Spinal cord (tissue), 10 donors: ENCODE measurements at places on chromosomes 12 and 14. TPM values are rescaled to one million over a fixed set of nuclear protein-coding genes. Genes with fewer than 3 reads are reported as not detected.

The RNASE3 gene
- 0.55 TPM for total RNA-seq

The MYBPC1 gene
- total RNA-seq: 13.8 TPM

The SIRT4 gene
- total RNA-seq: 5.1 TPM

The FGF6 gene
- total RNA-seq: not detected

The BBS10 gene
- total RNA-seq: 24.5 TPM

The RPGRIP1 gene
- total RNA-seq: 0.50 TPM

The PPM1H gene
- total RNA-seq: 29.8 TPM

The POTEM gene
- total RNA-seq: not detected

The ADGRD1 gene
- 13.9 TPM for total RNA-seq

The TSPAN19 gene
- total RNA-seq: 0.66 TPM

DNA sequence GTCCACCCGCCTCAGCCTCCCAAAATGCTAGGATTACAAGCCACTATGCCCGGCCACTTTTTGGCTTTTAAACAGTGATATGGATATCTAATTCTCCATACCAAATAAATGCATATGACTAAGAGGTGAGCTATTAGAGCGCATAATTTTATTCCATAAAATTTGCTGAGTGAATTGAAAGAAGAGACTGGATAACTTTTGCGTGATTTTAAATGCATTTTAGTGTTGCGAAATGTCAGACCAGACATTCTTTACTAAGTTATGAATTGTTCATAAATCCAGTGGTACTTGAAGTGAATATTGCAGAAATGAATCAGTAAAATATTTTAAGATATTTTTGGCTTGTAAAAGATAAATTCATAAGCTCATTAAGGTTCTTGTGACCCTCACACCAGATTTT lies 50.9 kb upstream of the DIP2B start:
- no peak overlapping the region for H3K27ac ChIP-seq
- no peak overlapping the region for H3K4me3 ChIP-seq
- H3K27me3 ChIP-seq: no peaks in the 10 kb centered on the region
- H3K36me3 ChIP-seq: peaks cover 5% of the 10 kb centered on the region
- H3K4me1 ChIP-seq: no peaks in the 10 kb centered on the region
- DNase-seq: no peak

GRCh38 chr12:111775205-111776193 lies 8.8 kb downstream of the ALDH2 start:
- DNase-seq: no peak
- H3K27me3 ChIP-seq: no peaks in the 10 kb centered on the region
- H3K4me1 ChIP-seq: peaks cover 27% of the 10 kb centered on the region
- H3K4me3 ChIP-seq: no peak overlapping the region

DNA sequence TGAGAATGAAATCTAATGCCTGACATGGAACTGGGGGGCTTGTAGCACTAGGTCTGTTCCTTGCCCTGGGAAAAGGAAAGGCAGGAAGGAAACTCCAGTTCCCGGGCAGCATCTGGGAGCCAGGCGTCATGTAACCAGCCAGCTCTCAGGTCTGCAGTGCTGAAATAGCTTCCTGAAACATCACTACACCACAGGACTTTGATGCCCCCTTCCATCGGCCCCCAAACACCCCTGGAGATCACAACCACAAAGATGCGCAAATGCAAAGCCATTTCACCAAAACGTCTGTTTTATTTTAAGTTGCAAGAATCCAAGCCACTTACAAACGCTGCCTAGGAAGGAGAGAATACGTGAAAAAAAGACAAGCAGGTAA lies 40.9 kb downstream of the KCTD10 start:
- H3K4me1 ChIP-seq: no peaks in the 10 kb centered on the region
- H3K27ac ChIP-seq: no peak overlapping the region
- DNase-seq: no peak
- no peaks in the 10 kb centered on the region for H3K27me3 ChIP-seq
- H3K4me3 ChIP-seq: no peak overlapping the region
- no peaks in the 10 kb centered on the region for H3K36me3 ChIP-seq

DNA sequence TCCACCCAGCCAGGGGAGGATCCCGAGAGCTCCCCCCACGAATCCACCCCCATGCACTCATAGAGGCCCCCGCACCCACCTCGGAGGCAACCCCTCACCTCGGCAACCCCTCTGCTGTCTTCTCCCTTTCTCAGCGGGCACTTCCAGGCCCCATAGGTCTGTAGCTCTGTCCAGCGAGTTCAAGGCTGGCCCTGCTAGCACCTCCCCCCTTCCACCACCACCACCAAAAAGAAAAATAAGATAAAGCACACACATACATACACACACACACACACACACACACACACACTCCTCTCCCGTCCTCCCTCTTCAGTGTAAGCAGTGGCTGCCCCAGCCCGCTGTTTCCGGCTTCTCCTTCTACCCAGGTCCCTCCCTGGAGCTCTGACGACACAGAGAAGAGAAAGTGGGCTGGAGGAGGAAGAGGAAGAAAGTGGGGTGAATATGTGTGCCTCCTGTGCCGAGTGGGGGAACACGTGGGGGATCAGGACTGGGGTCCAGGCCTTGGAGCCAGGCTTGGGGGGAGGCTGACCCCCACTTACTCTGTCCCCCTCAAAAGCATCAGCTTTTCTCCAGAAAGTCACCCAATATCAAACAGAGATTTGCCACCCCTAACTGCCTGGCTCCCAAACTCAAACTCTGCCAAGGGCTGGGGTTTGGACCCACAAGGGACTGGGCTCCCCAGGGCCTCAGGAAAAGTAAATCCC lies at the start of gene STAT6:
Gene STAT6 (minus strand): TSS at position 332 of the 704 bp plus-strand sequence. CDS start 3,084 bp downstream, outside the sequence.
- H3K4me3 ChIP-seq: peak within 1 kb of the TSS; percentile 51
- H3K36me3 ChIP-seq: no peaks in the 10 kb centered on the region
- no peak for DNase-seq
- no peaks in the 10 kb centered on the region for H3K27me3 ChIP-seq
- H3K4me1 ChIP-seq: peaks cover 27% of the 10 kb centered on the region
- H3K27ac ChIP-seq: peak within 1 kb of the TSS; percentile 98

GRCh38 chr12:125983784-125984500 lies 918.7 kb downstream of the AACS start:
- no peaks in the 10 kb centered on the region for H3K27me3 ChIP-seq
- H3K4me1 ChIP-seq: peaks cover 19% of the 10 kb centered on the region
- DNase-seq: no peak
- peak overlapping the region; percentile 76 for H3K4me3 ChIP-seq
- no peaks in the 10 kb centered on the region for H3K36me3 ChIP-seq
- H3K27ac ChIP-seq: peak overlapping the region; percentile 68

DNA sequence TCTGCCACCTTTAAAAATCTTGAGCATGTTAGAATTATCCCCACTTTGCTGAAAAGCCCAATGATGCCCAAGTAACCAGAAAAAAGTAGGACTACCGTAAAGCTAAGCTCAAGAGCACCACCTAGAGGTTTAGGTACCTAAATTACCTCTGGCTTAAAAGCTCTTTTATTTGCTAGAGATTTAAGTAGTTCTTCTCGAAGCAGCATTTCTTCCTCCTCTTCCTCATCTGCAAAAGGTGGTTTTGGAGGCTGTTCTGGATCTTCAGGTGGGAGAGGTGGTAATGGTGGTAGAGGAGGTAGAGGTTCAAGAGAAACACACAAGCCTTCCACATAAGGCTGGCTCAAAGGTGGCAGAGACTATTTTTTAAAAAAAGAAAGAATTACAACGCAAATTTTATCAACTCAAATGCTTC lies 26.9 kb downstream of the ZFC3H1 start:
- H3K27me3 ChIP-seq: no peaks in the 10 kb centered on the region
- H3K4me3 ChIP-seq: no peak overlapping the region
- no peak overlapping the region for H3K27ac ChIP-seq
- peak; percentile 21 for DNase-seq
- no peaks in the 10 kb centered on the region for H3K4me1 ChIP-seq

DNA sequence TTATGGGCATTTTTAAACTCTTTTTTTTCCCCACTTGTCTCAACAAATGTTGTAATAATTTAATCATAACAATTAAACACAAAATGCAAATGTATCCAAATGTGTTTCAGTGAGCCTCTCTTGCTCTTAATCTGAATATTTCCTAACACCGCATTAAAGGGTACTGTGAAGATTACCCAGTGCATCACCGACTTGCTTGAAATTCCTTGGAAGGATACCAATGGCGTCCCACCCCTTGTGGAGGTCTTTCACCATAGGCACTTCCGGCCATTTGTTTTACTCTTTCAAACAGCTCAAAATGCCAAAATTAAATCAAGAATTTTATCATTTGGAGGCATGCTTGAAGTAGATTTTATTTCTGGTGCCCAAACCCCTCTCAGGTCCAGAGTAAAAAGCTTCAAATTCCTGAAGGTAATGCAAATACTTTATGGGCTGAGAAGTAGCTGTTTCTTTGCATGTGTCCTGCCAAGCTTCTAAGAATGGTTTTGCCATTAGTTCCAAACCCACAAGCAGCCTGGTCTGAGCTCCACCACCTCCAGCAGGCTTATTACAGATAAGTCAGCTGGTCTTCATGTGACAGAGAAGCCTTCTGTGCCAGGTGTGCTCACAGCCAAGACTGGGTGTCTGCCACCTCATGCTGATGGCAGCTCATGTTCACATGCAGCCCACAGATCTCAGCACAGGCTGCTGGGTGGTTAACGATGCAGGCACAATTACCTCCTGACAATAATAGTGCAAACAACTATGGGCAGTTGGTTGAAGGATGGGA lies 16.4 kb upstream of the NUDT4 start:
- no peaks in the 10 kb centered on the region for H3K27me3 ChIP-seq
- DNase-seq: peak; percentile 84
- H3K27ac ChIP-seq: no peak overlapping the region
- no peaks in the 10 kb centered on the region for H3K4me1 ChIP-seq

DNA sequence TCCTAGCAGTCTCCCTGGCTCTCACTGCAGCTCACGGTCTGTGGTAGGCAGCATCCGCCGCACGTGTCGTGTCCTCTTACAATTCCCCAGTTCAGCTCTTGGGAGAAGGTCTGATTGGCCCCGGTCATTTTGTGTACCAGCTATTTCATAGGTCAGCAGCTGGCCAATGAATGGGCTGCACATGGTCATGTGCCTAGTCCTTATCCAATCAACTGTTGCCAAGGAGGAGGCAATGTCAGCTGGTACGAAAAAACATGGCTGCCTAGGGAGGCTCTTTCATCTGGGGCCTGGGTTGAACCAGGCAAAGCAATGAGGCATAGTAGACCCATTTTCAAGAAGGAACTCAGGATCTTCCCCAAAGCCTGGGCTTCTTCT lies 46.1 kb downstream of the RNFT2 start:
- H3K4me3 ChIP-seq: no peak overlapping the region
- no peaks in the 10 kb centered on the region for H3K4me1 ChIP-seq
- no peak for DNase-seq
- no peaks in the 10 kb centered on the region for H3K27me3 ChIP-seq
- H3K36me3 ChIP-seq: peaks cover 65% of the 10 kb centered on the region
- no peak overlapping the region for H3K27ac ChIP-seq

DNA sequence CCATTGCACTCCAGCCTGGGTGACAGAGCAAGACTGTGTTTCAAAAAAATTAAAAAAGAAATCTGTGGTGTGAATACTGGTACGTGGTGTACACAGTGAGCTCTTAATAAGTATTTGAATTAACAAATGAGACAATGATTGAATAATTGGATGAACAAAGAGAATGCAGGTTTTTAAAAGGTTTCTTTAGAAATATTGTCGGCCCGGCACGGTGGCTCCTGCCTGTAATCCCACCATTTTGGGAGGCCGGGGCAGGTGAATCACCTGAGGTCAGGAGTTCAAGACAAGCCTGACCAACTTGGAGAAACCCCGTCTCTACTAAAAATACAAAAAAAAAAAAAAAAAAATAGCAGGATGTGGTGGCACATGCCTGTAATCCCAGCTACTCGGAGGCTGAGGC lies 6.6 kb downstream of the HIF1A start:
- no peak overlapping the region for H3K27ac ChIP-seq
- no peak overlapping the region for H3K4me3 ChIP-seq
- DNase-seq: no peak
- H3K4me1 ChIP-seq: no peaks in the 10 kb centered on the region
- no peaks in the 10 kb centered on the region for H3K27me3 ChIP-seq
- H3K36me3 ChIP-seq: no peaks in the 10 kb centered on the region

GRCh38 chr12:82359115-82359478 lies 768 bp downstream of the METTL25 start:
- DNase-seq: no peak
- H3K36me3 ChIP-seq: peaks cover 6% of the 10 kb centered on the region
- H3K27me3 ChIP-seq: no peaks in the 10 kb centered on the region
- H3K4me1 ChIP-seq: peaks cover 4% of the 10 kb centered on the region
- H3K27ac ChIP-seq: peak overlapping the region; percentile 100

DNA sequence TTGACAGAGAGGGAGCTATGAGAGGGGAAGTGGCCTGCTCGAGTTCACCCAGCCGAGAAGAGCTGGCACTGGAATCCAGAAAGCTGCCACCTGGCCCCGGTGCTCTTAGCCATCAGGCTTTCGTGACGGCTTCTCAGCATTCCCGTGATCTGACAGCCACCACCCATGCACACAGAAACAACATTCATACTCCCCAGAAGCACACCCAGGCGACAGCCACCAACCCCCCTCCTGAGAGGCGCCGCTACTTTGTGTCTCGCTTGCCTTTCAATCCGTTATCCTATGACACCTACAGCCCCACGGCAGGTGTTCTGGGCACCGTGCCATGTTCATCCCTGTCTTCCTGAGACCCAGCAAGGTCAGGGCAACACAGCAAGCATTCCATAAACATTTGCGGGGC lies 31.4 kb downstream of the PSMC1 start:
- peaks cover 19% of the 10 kb centered on the region for H3K4me1 ChIP-seq
- no peak overlapping the region for H3K4me3 ChIP-seq
- H3K27me3 ChIP-seq: no peaks in the 10 kb centered on the region
- no peak overlapping the region for H3K27ac ChIP-seq
- peaks cover 59% of the 10 kb centered on the region for H3K36me3 ChIP-seq
- no peak for DNase-seq

GRCh38 chr14:23481362-23481970 lies 12.0 kb downstream of the NGDN start:
- no peaks in the 10 kb centered on the region for H3K27me3 ChIP-seq
- peaks cover 12% of the 10 kb centered on the region for H3K36me3 ChIP-seq
- H3K4me1 ChIP-seq: peaks cover 35% of the 10 kb centered on the region

- H3K27me3 ChIP-seq: no peaks in the 10 kb centered on the region
- peaks cover 44% of the 10 kb centered on the region for H3K4me1 ChIP-seq
- no peak overlapping the region for H3K4me3 ChIP-seq
- no peak overlapping the region for H3K27ac ChIP-seq
- no peak for DNase-seq
Measured at GRCh38 chr12:122986258-122986871, 5.9 kb downstream of the ARL6IP4 start.

- H3K4me1 ChIP-seq: peaks cover 18% of the 10 kb centered on the region
- H3K4me3 ChIP-seq: no peak overlapping the region
- no peak overlapping the region for H3K27ac ChIP-seq
- peaks cover 22% of the 10 kb centered on the region for H3K36me3 ChIP-seq
- no peak for DNase-seq
Measured at GRCh38 chr12:21301-22189, 45.0 kb upstream of the IQSEC3 start.
